ENCODE measurements at places on chromosomes 2 and 18.

- no peak for DNase-seq
Observed at GRCh38 chr2:42752314-42752713, 11.6 kb downstream of the OXER1 start.

- no peak for DNase-seq
Observed at GRCh38 chr2:49832555-49832954, 678.2 kb upstream of the FSHR start.

GRCh38 chr2:45705233-45705632, 53.8 kb downstream of the PRKCE start:
- DNase-seq: no peak

GRCh38 chr2:239912938-239913635, 112.1 kb downstream of the NDUFA10 start:
- DNase-seq: no peak

GRCh38 chr2:207133458-207133819, 32.3 kb downstream of the KLF7 start:
- DNase-seq: no peak

GRCh38 chr2:161161074-161161706, 962 bp downstream of the TANK start:
- no peak for DNase-seq

DNA sequence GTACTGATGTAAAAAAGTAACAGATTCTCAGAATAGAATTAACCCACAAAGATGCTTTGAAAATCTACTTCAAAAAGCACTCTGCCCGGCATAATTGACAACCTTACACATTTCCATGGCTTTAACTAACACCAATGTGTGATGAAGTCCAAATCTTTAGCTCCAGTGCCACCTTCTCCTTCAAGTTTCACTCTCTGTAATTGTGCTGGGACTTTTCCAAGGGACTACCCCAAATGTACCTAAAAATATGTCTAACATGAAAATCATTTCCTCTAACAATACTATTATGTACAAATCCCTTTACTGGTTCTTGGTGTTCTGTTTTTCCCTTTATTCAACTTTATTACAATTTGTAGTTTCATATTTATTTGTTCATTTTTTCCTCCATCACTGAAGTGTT, 20.6 kb upstream of the UBE2E3 start:
- DNase-seq: no peak

- no peak for DNase-seq
Observed at GRCh38 chr18:24993628-24994027, 358.3 kb downstream of the ZNF521 start.

DNA sequence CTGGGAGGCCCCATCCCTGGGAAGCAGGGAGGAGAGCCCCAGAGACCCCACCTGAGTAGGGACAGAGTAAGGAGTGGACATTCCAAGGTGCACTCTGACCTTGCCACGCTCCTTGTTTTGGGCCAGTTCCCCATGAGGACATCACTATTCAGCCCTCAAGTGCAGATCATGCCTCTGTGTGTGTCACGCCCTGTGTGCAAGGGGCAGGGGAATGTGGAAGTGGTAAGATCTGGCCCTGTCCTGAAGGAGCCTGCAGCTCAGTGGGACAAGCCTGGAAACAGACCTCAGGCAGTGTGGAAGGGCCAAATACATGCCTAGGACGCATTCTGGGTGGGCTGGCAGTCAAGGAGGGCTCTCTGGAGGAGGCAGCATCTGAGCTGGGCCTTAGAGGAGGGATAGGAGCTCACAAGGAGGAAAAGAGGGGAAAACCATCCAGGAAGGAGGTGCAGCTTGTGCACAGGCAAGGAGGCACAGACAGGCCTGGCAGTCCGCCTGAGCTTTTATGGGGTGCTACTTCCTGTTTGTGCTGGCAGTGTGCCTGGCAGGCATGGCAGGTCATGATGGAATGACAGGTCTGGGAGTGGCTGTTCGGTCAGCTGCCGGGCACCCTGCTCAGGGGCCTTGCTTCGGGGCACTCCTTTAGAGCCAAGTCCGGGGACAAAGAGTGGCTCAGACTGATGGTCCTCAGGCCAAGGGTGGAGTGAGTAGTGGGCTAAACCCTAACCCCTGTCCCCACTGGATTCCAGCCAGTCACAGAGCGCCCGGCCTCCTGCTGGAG, 3.3 kb downstream of the KLHL30 start:
- no peak for DNase-seq

DNA sequence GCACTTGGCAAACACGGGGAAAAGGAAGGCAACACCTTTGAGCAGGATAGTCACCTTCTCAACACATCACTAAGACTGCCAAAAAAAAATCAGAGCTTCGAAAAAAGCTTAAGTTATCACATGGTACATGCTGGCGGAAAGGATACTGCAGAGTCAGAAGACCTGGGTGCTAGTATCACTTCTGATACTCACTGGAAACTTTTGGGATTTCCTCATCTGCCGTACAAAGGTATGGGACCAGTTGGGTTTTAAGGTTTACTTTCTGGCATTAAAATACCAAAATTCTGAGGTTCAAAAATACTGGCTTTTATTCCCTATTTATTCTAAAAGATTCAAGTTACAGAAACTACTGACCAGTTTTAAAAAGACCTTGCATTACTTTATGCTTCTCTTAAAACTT, 2.9 kb downstream of the SUCLG1 start:
- no peak for DNase-seq

DNA sequence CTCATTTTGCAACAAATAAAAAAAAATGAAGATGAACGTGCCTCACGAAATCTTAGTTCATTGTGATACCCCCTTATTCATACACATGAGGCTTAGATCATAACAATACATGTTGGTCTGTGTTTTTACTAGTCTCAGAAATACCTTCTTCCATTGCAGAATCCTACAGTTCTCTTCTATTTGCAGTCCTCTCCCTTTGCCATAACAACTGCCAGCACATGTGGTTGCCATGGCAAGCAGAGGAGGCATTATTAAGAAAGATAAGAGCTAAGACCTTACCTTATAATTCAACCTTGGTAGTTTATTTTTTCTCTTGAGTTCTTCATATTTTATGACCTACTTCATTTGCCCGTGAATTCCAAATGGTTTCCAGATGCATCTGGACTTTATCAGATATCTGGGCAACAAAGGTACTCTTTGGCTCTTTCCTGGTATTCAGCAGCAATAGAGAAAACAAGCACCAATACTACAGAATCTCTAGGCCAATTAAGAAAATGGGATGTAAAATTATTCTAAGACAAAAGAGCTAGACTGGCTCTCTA, 524.0 kb downstream of the CMPK2 start:
- no peak for DNase-seq

- DNase-seq: no peak
Observed at GRCh38 chr2:774436-774835, 97.2 kb upstream of the TMEM18 start.

Measured in activated gamma-delta T cell treated with anti-CD3 and anti-CD28 coated beads, Interleukin-2, amount 50 U/mL, for 16 hours (primary cell).